ENCODE measurements at places on chromosomes 7 and 10. TPM values are rescaled to one million over a fixed set of nuclear protein-coding genes. Genes with fewer than 3 reads are reported as not detected.

The IDI2 gene
- not detected for total RNA-seq

The HOXA11 gene
- not detected for total RNA-seq

The GRM3 gene
- total RNA-seq: not detected

DNA sequence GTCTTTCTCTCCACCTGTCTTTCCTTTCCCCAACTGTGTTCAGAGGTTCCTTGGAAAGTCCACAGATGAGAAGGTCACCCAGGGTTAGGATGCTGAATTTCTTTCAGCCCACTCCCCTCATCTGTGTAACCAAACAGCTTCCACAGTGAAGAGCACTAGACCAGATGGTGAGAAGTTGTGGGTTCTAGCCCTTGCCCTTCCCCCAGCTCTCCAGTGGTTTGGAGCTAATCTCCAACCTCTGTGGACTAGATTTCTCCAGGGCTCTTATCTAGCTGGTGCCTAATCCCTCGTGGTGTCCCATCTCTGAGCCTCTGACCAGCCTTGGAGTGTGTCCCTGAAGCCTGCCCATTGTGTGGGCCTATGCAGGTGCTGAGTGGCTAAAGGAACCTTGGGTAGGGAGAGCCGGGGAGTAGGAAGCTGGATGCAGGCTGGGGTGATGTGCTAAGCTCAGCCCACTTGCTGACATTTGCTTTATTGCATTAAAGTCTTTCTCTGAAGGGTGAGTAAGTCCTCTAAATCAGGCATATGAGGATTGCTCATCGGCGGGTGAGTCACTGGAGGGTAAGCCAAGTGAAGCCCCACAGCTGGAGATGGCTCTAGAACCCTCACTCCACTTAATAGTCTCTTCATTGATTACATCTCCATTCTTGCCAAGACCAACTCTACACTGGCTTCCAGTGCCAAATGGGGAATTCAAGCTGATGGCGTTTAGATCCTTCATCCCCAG lies 14.9 kb downstream of the DUSP5 start:
- no peak for DNase-seq

DNA sequence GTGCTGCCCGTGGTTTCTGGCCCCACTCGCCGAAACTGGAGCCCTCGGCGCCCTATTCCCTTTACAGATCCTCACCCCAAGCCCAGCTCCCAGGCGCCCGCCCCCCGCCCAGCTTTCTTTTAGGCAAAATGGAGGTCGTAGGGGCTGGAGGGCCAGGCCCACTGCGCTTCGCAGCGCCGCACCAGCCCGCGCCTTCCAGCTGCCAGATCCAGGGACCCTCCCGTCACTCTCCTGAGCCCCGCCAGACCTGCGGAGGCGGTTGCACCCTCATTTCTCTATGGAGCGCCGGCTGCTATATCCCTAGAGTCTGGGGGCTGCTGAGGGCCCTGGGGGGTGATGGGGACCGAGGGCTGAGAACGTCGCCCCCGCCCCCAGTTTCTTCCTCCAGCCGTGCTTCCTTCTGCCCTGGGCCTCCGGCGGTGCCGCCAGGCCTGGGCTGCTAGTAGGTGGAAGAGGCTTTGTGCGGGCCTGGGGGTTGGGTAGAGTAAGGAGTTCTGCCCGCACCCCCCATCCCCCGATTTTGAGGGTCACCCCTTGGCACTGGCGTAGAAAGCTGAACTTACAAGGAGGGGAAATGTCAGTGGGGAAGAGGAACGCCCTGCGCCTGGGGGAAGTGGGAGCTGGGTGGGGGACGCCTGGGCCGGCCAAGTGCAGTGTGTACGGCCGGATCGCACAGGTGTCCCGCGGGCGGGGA lies 1.0 kb downstream of the GNB2 start:
- peak; percentile 65 for DNase-seq
